ENCODE measurements at places on chromosomes 12 and 14. TPM values are rescaled to one million over a fixed set of nuclear protein-coding genes. Genes with fewer than 3 reads are reported as not detected.

ATP6V1D gene
- 65.5 TPM for total RNA-seq

OAS3 gene
- 14.1 TPM for total RNA-seq

C14orf180 gene
- total RNA-seq = 1.1 TPM

LRRIQ1 gene
- not detected for total RNA-seq

PLEKHD1 gene
- not detected for total RNA-seq

GCN1 gene
- total RNA-seq = 141 TPM

BMP4 gene
- total RNA-seq = 56.5 TPM

SELPLG gene
- 9.4 TPM for total RNA-seq

GARIN6 gene
- not detected for total RNA-seq

RNASE7 gene
- total RNA-seq = not detected

PLEKHH1 gene
- 73.0 TPM for total RNA-seq

PNN gene
- 159 TPM for total RNA-seq

PPP1R36 gene
- 9.5 TPM for total RNA-seq

C14orf93 gene
- 21.7 TPM for total RNA-seq

KRT78 gene
- total RNA-seq = not detected

TMEM52B gene
- total RNA-seq = not detected

NEDD1 gene
- total RNA-seq = 8.5 TPM

SEL1L gene
- 64.8 TPM for total RNA-seq

PPP4R4 gene
- not detected for total RNA-seq

KCNC2 gene
- total RNA-seq = not detected

SLC35F4 gene
- total RNA-seq = not detected

TSHR gene
- 0.48 TPM for total RNA-seq

IKZF4 gene
- total RNA-seq = 4.1 TPM

AACS gene
- total RNA-seq = 18.5 TPM

RAD9B gene
- 0.27 TPM for total RNA-seq

LALBA gene
- not detected for total RNA-seq

MYO1H gene
- total RNA-seq = not detected

MGP gene
- total RNA-seq = 499 TPM

HCAR1 gene
- not detected for total RNA-seq

DAO gene
- 7.1 TPM for total RNA-seq

DNAJC22 gene
- total RNA-seq = 43.8 TPM

TMPRSS12 gene
- not detected for total RNA-seq

CPSF2 gene
- 10.0 TPM for total RNA-seq

BCL11B gene
- 3.1 TPM for total RNA-seq

CLEC4A gene
- 5.1 TPM for total RNA-seq

AQP2 gene
- not detected for total RNA-seq

B4GALNT3 gene
- 87.6 TPM for total RNA-seq

IFI27 gene
- total RNA-seq = 1,625 TPM

PRH2 gene
- total RNA-seq = not detected

PLBD1 gene
- total RNA-seq = 74.6 TPM

KRT6A gene
- total RNA-seq = not detected

KCNH3 gene
- total RNA-seq = 0.80 TPM

CAPZA3 gene
- total RNA-seq = not detected

RAN gene
- total RNA-seq = 124 TPM

DCAF11 gene
- total RNA-seq = 86.4 TPM

EXD2 gene
- total RNA-seq = 23.1 TPM

RAD51AP1 gene
- not detected for total RNA-seq

ACSS3 gene
- total RNA-seq = 6.7 TPM

AMIGO2 gene
- total RNA-seq = 4.5 TPM

DPF3 gene
- total RNA-seq = 23.5 TPM

SLC38A6 gene
- 10.0 TPM for total RNA-seq

FZD10 gene
- total RNA-seq = not detected

GZMH gene
- total RNA-seq = 4.0 TPM

FITM1 gene
- not detected for total RNA-seq

ORAI1 gene
- total RNA-seq = 7.6 TPM

CLEC7A gene
- 4.0 TPM for total RNA-seq

CLEC4C gene
- not detected for total RNA-seq

EPYC gene
- total RNA-seq = not detected

CLEC2B gene
- not detected for total RNA-seq

CLEC9A gene
- not detected for total RNA-seq

Measured in transverse colon (tissue), 4 donors.